Foreskin keratinocyte (primary cell): ENCODE measurements at places on chromosomes 1 and 21.

DNA sequence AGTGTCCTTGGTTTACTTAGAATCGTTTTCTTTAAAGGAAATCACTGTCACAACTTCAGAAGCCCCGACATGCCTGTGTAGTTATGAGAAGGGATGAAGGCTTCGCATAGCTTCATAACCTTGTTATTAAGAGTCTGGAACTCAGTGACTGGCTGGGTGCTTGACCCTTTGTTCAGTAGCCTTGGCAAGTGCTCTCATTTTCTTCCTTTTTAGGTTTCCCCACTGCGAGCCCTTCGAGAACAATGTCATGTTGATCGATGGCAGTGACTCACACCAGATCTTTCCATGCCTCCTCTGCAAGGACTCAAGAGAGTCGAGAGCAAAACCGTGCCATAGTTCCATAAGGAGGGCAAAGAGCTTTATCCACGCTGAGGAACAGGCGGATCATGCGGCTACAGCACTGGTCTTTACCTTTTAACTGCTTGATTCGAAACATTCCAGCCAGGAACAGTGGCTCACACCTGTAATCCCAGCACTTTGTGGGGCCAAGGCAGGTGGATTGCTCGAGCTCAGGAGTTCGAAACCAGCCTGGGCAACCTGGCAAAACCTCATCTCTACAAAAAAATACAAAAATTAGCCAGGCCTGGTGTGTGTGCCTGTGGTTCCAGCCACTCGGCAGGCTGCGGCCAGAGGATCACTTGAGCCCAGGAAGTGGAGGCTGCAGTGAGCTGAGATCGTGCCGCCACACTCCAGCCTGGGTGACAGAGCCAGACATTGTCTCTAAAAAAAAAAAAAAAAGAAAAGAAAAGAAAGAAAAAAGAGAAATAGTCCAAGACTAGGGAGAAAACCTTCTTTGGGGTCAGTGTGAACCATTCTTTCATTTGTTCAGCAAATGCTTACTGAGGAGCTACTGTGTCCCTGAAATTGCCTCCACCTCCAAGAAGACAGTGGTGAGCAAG lies 95.4 kb upstream of the ERRFI1 start:
- DNase-seq = no peak

- no peak for DNase-seq
These were observed 2.1 kb downstream of the BRINP3 start for GRCh38 chr1:190475421-190476141.

DNA sequence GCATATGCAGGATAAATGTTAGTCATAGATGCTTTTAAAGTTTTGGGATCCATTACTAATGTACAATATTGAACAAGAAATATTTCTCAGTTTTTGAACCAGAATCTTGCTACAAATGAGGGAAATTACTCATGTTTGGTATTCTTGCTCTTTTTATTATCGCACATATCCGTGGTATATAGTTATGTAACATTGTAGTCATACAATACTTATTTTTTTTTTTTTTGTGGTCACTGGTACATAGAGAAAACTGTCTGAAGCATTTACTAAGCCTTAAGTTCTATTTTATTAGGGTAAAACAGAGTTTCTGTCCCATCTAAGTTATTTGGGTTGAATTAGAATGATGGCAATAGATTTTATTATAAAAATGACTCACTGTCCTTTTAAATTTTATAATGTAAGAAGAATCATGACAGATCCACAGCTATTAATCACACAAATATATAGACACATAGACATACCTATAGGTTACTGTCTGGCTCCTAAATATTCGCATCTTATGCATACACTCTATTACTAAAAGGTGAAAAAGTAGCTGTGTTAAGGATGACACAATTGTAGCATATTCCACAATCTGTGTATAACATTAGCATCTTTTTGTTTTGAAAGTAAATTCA lies 18.0 kb upstream of the PRKAA2 start:
- DNase-seq = no peak

GRCh38 chr1:94068999-94069918 lies 51.7 kb downstream of the ABCA4 start:
- DNase-seq = no peak

- DNase-seq = no peak
These were observed 8.4 kb downstream of the RPS6KA1 start for GRCh38 chr1:26537951-26538352.

- peak; percentile 88 for DNase-seq
These were observed 306.3 kb upstream of the ESRRG start for GRCh38 chr1:217029281-217030157.

GRCh38 chr1:25503551-25504426 lies 39.6 kb upstream of the LDLRAP1 start:
- no peak for DNase-seq

DNA sequence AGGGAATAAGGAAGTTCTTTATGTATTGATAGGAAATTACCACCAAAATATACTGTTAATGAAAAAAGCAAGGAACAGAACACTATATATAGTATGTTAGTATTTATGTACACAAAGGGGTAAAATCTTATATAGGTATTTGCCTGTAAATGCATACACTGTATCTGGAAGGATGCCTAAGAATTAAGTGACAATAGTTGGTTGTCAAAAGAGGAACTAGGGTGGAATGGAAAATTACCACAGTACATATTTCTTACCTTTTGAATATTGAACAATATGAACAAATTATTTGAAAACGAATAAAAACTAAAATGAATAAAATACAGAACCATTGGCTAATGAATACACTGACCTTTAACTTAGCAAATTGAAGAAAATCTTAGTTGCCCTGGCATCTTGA lies 13.6 kb downstream of the ARPC5 start:
- no peak for DNase-seq
